ENCODE measurements at places on chromosomes 1 and 21.

DNA sequence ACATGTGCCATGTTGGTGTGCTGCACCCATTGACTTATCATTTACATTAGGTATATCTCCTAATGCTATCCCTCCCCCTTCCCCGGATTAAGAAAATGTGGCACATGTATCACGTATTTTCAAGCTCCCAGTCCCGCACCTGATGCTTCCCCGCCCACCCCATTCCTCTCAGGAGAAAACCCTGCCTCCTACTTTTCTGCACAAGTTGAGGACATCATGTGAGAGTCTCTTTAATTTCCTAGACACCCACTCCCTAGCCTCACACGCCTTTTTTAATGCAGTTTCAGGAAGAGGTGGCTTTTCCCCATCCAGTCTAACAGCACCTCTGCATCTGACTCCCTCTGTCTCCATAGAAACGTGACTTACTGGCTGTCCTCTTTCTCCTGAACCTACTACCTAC lies 58.2 kb upstream of the GOLT1A start:
- no peak for DNase-seq

- no peak for DNase-seq
Observed at GRCh38 chr1:42876009-42876408, 29.6 kb downstream of the ZNF691 start.

DNA sequence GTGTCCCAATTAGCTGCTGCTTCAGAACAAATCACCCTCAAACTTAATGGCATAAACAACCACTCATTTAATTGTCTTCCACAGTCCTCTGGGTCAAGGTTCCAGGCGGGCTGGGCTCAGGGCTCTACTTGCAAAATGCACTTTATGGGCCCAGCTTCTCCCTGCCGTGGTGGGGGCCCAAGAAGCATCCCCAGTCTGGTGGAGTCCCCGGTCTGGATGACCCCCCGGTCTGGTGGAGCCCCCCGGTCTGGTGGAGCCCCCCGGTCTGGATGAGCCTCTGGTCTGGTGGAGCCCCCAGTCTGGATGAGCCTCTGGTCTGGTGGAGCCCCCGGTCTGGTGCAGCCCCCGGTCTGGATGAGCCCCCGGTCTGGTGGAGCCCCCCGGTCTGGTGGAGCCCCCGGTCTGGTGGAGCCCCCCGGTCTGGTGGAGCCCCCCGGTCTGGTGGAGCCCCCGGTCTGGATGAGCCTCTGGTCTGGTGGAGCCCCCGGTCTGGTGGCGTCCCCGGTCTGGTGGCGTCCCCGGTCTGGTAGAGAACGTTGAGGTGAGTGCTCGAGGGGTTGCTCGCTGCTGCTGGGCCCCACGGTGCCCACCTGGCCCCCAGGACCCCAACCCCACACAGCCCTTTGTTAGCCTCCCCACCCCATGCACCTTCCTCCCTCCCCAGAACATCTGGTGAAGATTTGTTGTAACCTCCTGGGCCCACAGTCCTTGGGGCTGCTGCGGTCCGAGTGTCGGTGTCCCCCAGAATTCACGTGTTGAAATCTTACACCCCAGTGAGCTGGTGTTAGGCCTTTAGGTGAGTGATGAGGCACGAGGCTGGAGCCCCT lies 33.8 kb downstream of the POFUT2 start:
- DNase-seq, result no peak

GRCh38 chr1:210624722-210625121 lies 296.0 kb downstream of the HHAT start:
- DNase-seq, result no peak

GRCh38 chr1:90356101-90356500 lies 361.0 kb downstream of the BARHL2 start:
- no peak for DNase-seq

DNA sequence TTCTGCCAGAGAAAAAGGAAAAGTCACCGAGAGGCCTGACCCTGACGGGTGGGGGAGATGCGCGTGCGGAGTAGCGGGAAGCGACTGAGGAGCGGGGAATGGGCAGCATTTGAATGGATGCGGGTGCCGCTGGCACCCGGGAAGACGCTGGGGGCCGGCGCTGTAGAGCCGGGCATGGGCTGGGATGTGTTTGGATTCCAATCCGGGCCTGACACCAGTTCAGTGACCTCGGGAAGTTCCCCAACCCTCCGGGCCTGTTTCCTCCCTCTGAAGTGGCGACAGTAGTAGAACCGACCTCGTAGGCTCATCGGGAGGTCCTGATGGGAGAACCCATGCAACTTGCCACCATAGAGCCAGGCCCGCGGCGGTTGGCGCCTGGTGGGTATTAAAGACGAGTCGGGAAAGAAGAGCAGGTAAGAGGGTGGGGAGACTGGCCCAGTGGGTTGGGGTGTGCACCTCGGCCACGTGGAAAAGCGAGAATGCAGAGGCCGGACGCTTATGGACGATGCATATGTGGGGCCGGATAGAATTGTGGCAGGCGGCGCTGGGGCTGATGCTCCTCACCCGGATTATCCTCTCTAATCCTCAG lies 642 bp upstream of the SLC16A1 start:
- peak; percentile 29 for DNase-seq

GRCh38 chr1:27951396-27951795 lies 8.4 kb upstream of the XKR8 start:
- no peak for DNase-seq

DNA sequence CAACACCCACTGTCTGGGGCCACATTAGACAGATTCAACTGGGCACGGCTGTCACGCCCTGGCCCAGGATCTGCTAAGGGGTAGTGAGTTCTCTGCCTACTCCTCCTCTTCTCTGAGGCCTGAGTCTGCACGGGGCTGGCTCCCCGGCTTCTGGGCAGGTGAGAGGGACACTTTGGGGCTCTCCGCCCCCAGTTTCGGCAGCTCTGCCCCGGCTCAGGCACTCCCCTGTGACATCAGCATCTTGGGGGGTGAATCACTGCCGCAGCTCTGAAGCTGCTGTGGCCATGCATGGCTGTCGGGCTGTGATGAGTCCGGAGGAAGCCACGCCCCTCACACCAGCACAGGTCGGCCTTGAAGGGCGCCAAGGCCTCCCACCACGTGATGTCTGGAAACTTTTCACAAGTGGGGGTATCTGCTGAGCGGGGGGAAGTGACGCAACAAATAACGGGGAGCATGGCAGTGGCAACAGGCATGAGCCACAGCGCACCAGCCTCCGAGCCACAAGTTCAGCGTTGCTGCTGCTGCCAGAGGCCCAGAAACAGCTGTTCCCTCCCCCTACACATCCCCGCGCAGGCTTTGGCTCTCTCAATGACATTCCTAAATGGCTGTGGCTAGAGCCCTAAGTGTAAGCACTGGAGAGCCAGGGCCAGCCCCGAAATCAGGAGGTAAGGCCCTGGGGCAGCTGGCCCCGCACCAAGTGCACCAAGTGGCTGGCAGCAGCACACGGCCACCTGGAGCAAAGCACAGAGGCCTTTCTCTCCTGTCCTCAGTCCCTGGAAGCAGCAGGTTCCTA lies 26.3 kb downstream of the ZBTB17 start:
- DNase-seq, result no peak

Measured in RPMI8226 (cell line).